Astrocyte (in vitro differentiated cells and primary cell): ENCODE measurements at places on chromosomes 5 and 9.

DNA sequence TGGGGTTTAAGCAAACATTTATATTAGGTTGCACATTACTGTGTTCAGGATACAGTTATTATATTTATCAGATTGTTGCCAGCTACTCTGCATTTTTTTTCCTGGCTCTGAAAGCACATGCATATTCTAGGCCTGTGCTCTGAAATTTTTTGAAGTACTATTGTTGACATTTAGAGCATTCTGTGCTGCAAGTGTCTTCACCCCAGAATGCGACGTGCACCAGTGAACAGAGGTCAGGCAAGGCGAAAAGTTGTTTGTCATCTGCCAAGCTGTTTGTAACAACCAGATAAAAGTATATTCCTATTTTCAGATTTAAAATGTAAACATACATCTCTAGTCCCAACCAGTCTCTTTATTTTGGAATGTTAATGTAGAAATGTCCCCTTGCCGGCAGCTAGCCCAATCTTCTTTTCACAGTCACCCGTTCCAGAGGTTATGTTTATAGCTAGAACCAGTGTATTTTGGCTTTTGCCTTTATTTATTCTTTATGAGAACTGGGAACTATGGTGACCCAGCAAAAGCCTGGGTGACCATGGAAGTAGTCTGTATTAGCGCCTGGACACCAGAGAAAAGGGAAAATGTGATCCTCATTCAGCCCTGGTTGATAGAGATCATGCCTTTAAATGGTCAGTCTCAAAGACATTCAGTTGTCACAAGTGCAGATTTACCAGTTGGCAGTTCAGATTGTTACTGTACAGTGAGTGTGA lies 84.6 kb downstream of the NDUFAF2 start:
- no peak for DNase-seq

DNA sequence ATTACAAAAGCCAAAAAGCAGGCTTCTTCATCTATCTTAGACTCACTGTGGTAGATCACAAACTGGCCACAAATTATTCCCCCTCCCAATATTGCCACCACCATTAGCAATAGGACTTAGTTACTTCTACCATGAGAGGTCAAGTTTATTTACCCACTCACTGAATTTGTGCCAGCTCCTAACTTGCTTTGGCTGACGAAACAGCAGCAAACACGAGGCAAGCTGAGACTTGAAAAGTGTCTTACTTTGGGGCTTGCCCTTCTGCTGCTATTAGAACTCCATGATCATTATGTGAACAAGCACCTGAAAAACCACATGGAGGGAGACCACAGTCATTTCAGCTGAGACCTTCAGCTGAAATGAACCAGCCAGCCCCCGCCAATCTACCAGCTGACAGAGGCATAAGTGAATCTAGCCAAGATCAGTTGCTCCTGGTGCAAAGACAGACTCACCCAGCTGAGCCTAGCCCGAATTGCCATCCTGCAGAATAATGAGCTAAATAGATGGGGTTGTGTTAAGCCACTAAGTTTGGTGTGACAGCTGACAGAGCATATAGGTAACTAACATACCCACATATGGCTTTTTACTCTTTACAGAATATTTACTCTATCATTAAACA lies 5.7 kb downstream of the WDR41 start:
- peak; percentile 0 for DNase-seq

GRCh38 chr9:18923167-18923566 lies 109.8 kb downstream of the SAXO1 start:
- no peak for DNase-seq

- DNase-seq: peak; percentile 62
Observed at GRCh38 chr5:54825005-54825404, 160.4 kb downstream of the ESM1 start.

DNA sequence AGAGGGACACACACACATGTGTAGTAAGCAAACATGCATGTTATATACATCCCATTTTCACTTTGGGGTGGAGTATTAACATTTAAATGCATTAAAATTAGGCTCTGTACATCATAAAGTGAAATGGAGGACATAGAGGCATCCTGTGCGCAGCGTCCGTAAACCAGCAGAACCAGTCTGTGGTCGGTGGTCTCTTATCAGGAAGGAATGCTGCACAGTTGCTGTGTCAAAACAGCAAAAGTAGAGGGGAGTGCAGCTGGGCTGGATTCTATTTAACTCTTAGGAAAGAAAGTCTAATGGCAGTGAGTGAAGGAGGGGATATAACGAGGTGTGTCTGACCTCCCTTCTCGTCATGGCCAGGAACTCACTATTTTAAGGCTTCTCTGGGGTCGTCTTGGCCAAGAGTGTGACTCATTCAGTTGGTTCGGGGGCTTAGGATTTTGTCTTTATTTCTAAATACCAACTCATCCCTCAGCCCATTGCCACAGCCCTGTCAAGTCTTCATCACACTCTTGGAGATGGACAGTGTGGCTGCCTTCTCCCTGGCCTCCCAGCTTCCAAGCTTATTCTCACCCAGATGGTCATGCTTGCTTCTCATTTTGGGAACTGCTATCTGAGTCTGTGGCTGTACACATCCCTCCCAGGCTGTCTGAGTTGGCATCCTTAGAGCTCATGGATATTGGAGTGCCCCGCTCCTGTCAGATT lies 20.1 kb upstream of the CXCL14 start:
- DNase-seq: no peak
